ENCODE measurements at places on chromosomes 3 and 15.

DNA sequence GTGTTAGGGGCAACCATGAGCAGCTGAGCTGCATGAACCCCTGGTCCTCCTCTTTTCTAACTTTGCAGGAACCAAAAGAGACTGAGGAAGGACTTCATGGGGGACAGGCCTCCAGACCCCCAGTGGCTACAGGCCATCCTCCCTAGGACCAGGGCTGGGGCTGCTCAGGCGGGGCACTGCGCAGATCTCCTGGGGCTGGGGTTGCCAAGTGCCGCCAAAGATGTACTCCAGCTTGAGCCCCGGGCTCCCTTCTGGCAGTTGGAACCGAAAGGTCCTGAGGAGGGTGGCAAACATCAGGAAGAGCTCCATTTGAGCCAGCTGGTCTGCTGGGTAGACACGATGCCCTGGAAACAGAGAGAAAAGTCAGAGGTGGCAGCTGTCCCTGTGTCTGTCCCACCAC, 11.1 kb upstream of the PARL start:
- DNase-seq, result no peak

- no peak for DNase-seq
These were observed 8.3 kb upstream of the VILL start for GRCh38 chr3:37982331-37982730.

DNA sequence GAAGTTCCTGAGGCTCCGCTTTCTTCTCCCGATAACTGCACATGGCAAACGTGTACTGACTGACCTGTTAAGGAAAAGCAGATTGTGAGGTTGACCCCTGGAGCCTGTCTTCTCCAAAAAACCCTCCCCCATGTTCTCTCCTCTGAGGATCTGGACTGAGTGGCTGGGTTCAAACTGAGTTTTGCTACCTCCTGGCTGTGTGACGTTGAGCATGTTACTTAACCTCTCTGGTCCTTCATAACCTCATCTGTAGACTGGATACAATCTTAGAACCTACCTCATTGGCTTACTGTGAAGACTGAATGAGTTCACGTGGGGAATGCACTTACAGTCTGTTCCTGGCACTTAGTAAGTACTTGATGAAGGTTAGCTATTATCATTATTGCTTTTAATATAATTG, 184.1 kb upstream of the FEZF2 start:
- no peak for DNase-seq

- no peak for DNase-seq
These were observed 86.5 kb upstream of the TNFAIP8L3 start for GRCh38 chr15:51181221-51181620.

- DNase-seq, result no peak
These were observed 8.4 kb downstream of the ITGB5 start for GRCh38 chr3:124878561-124879336.

DNA sequence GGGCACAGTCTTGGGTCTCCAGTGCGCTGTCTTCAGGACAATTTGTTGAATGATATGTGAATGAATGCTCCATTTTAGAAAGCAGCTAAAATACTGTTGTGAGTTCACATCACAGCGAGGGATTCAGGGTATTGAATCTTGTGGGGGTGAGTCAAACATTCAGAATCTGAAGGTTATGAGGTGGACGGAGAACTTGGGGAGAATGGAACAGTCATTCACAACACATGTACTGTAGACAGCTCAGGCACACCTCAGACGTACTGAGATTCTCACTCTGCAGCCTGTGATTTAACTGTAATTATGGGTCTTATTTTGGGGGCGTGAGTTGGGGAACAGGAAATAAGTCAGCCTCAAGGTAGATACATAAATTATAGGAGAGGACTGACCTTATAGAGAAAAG, 13.9 kb downstream of the CRYBG3 start:
- DNase-seq, result no peak

DNA sequence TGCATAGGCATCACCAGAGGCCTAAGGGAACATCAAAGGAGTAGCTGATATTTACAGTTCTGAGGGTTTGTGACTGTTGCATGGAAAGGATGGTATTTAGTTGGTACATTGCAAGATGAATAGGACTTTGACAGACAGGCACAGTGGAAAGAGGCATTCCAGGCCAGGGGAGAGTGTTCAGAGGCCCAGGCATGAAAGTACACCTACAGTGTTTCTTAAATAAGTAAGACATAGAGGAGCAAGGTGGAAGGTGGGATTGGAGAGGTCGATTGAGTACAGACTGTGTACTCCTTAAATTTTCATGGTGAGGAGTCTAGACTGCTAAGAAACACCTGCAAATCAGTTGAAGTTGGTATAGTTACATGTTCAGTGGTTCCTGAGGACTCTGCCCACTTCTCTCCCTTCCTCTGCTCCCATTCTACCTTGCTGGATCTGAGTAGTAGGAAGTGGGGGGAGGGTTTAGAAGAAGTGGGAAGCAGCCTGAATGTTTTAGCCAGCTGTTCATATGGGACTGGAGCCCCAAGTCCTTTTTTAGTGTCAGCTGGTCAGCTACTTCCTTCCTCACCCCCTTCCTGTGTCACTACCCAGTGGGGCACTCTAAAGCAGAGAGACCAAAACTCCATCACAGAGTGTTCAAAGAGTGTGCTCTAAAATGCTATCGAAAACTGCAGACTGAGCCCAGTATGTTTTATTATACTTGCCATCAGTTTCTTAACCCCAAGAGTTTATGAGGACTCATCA, 14.0 kb downstream of the KLHL18 start:
- DNase-seq, result no peak

GRCh38 chr3:42472555-42472954, 29.9 kb upstream of the VIPR1 start:
- no peak for DNase-seq

Measured in stimulated activated CD4-positive, alpha-beta T cell treated with anti-CD3 and anti-CD28 coated beads, Interleukin-12 subunit alpha, Interleukin-12 subunit beta, amount 100 ng/mL, for 24 hours (primary cell).